A673 (cell line): ENCODE measurements at places on chromosomes 11 and 22.

DNA sequence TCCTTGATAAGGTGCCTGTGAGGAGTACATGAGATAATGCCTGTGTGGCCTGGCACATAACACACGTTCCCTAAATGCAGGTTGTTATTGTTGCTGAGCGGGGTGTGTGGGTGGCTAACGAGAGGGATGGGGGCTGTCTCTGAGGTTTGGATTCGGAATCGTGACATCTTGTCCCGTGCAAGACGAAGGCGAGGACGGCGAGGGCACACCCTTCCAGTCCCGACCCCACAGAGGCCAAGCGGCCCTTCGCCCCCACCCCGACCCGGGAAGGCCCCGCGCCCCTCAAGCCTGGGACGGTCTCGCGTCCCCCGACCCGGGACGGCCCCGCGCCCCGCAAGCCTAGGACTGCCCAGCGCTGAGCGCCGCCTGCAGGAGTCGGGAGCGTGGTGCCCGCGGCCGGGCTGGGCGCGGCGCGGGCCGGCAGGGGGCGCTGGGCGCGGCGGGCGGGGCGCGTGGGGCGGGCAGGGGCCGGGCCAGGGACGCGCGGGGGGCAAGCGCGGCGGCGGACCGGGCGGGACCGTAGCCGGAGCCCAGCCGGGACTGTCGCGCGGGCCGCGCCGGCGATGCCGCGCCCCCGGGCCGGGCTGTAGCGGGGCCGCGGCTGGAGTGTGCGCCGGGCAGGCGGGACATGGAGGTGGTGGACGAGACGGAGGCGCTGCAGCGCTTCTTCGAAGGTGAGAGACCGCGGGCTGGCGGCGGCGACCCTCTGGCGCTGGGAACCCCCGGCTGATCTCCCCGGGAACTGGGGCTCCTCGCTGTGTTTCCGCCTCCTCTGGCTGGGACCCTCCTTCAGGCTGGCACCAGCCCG, at the start of gene MYRF:
TSS of gene MYRF (plus strand) at position 520 of the 808 bp plus-strand sequence. CDS start at position 629, 109 bp downstream.
- DNase-seq, result peak; percentile 73

DNA sequence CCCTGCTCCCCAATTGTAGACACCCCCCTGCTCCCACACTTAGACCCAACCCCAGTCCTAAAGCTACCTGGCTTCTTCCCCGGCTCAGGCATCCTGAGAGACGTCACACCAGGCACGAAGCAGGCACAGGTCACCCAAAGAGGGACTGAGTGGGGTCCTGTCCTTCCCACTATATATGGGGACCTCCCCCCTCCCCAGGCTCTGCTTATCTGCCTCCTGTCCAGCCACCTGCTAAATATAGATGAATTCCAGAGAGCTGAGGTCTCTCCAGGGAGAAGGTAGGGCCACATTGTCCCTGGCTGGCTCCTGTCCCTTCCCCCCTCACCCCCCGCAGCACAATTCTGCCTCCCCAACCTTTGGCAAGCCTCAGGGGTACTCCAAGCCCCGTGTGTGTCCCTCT, at the start of gene MYBPC3:
TSS of gene MYBPC3 (minus strand) at position 147 of the 400 bp plus-strand sequence. CDS start at position 92, 55 bp downstream.
- no peak for DNase-seq

- DNase-seq, result no peak
These were observed 2000.4 kb upstream of the RAG2 start for GRCh38 chr11:38598418-38598817.

GRCh38 chr11:76837696-76838677, 22.7 kb upstream of the ACER3 start:
- no peak for DNase-seq

- no peak for DNase-seq
These were observed 14.3 kb downstream of the AMOTL1 start for GRCh38 chr11:94782446-94782845.
